Myocyte (in vitro differentiated cells): ENCODE measurements at places on chromosomes 12 and 14. TPM values are rescaled to one million over a fixed set of nuclear protein-coding genes. Genes with fewer than 3 reads are reported as not detected.

DNA sequence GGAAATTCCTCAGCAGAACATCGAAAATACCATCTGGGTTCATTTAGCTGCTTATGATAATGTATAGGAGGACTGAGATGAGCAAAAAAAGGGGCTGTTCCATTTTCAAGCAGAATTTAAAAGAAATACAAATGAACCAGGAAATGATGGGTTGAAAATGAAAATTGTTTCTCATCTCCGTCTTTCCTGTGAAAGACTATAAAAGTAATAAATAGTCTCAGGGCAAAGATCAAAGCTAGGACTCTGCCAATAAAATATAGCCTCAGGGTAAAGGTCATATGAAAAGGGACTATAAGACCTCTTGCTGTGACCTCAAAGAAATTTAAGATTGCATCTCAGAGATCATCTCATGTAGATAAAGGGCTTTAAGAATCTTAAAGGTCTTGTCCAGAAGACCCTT lies 478.0 kb downstream of the BTG1 start:
- no peak for DNase-seq

GRCh38 chr12:8816448-8817050 lies 5.9 kb upstream of the A2ML1 start:
- no peak for DNase-seq

DNA sequence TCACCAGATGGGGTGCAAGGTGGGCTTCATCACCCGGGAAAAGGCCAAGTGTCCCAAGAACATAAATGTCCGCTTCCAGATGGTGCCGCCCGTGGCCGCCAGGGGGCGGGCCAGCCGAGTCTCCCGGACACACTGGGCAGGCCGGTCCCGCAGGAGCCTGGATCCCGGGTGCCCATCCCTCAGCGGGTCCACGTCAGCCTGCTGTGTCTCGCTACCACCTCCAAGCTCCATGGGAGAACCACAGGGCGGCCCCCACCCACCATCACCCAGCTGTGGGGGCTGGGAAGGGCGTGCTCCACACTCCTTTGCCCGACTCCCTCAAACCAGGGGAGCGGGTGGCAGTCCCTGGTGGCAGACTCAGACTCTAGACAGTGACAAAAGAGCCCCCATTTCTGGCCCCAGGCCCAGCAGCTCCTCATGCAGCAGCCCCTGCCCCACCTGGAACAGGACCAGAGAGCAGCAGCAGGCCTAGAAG lies 22.0 kb upstream of the NUDT14 start:
- peak; percentile 71 for DNase-seq

DNA sequence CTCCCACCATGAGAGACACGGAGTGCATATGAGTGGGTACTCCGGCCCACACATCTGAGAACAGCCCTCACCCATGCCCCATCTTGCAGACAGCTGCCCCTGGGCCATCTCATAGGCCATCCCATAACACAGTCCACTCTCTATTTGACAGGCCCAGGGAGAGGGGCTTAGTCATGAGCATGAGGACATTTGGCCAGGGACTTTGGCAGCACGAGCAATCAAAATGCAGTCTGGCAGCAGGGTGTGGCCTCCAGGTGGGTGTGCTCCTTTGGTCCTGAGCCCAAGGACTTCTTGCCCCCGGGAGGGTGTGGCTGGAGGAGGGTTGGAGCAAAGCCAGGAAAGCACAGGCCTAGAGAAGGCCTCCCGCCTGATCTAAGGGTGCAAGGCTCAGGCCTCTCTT lies 25.6 kb downstream of the EMP1 start:
- no peak for DNase-seq

DNA sequence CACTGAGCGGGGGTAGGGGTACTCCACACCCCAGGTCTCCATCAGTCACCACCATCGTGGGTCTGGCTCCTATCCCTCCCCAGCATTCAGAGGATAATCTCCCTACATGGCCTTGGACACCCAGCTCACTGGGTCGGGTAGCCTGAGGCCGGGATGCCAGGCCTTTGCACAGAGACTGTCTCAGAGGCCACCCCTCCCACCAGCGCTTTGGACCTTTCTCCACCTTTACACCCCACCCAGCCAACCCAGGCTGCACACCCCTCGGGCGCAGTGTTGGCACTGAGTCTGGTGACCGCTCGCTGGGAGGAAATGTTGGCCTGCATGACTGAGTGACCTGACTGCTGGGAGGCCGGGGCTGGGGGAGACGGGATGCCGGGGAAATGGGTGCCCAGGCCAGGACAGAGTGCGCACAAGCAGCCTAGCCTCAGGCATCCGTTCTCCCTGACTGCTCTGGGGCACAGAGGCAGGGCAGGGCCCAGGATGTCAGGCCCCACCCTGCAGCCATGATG lies 10.6 kb upstream of the LBHD2 start:
- no peak for DNase-seq

DNA sequence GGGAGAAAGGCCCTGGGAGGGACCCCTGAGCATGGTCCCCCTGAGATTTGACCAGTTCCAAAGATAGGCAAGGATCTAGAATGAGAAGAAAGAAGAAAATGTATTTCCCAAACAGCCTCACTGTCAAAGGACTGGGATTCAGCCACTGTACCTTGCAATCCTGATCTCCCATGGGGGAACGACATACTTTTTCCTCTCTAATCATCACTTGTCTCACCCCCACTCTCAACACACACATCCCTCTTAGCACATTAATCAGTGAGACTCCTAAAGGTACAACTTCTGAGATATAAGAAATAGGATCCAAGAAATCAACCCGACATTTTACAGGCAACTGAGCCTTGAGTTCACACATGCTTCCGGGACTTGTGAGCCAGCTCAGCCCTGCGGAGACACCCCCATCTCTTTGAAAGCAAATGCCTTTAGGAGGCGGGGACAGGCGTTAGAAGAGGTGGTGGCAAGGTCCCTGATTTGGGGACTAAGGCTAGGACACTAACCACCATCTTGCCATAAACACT lies 1.4 kb downstream of the MAP3K9 start:
- DNase-seq: no peak

GRCh38 chr12:42756841-42757623 lies 167.5 kb upstream of the PRICKLE1 start:
- DNase-seq: peak; percentile 87

IFI27 gene
- total RNA-seq: 2.5 and 5.8 TPM in 2 replicates
